ENCODE measurements at places on chromosomes 7 and 10.

- no peak for DNase-seq
Observed at GRCh38 chr10:34292675-34293074, 522.4 kb downstream of the PARD3 start.

DNA sequence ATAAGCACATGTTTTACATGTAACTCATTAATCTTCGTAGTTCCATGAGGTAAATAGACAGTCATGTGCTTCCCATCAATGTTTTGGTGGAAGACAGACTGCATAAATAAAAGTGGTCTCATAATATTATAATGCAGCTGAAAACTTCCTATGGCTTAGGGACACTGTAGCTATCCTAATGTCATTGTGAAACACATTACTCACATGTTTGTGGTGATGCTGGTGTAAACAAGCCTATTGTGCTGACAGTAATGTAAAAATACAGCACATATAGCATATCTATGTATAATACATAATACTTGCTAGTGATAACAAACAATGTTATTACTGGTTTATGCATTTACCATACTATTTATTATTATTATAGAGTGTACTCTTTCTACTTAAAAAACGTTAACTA is 37.2 kb upstream of the PLXDC2 start:
- DNase-seq = no peak

GRCh38 chr7:112143582-112143981 is 62.6 kb downstream of the DOCK4 start:
- DNase-seq = no peak

- DNase-seq = no peak
Observed at GRCh38 chr10:7789390-7789789, 1.4 kb downstream of the ATP5F1C start.

GRCh38 chr7:72097226-72097625 is 314.9 kb downstream of the CALN1 start:
- no peak for DNase-seq

GRCh38 chr7:36613031-36613614 is 111.2 kb downstream of the AOAH start:
- DNase-seq = no peak

DNA sequence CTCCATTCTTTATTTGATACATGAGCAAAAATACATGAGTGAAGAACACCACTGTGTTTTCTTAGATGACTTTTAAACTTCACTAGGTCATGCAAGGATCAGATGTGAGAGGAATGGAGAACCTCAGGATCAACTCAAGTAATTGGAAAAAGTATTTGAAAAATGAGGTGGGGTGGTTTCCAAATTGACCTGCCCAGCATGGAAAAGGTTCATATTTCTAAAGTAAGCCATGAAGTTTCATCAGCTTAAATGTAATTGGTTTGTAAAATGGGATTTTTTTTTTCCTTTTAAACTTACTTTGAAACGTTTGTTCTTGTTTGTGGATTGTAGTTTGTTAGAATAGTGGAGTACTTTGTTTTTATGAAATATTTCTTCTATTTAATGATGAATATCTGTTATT is 134.8 kb downstream of the MLLT10 start:
- DNase-seq = no peak

DNA sequence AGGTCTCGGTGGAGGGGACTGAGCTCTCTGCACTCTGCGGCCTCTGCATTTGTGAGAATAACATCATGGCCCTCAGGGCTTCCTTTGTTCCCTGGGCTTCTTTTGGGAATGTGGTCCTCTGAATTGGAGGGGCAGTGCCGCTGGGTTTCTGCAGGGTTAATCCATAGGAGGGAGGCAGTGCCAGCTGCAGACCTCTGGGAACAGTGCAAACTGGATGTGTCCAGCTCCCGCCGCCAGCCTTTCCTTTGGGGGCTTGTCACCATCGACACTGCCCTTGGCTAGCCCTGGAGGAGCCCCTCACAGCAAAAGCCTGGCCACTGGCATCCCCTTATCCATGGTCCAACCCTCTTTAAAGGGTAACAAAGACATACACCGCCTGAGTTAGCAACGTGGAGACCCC is 174.0 kb downstream of the WDR37 start:
- DNase-seq = no peak

DNA sequence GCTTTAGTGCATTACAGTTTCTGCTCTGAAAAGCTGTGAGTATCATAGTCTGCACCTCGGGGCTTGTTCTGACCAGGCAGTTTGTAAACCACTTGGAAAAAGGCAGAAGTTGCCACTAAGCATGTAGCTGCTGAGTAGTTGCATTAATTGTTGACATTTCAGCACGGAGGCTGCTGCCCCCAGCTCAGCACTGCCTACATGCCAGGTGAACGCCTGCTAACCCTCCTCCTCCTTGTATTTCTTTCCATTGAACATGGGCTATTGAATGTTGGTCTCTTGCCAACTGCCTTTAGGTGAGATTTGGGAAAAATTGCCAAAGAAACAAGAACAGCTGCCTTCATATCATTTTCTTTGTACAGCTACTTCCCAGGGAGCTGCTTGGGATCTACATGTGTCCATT is 164.2 kb downstream of the RAPGEF5 start:
- DNase-seq = no peak

- DNase-seq = no peak
Observed at GRCh38 chr7:84705079-84705478, 481.8 kb downstream of the SEMA3D start.

DNA sequence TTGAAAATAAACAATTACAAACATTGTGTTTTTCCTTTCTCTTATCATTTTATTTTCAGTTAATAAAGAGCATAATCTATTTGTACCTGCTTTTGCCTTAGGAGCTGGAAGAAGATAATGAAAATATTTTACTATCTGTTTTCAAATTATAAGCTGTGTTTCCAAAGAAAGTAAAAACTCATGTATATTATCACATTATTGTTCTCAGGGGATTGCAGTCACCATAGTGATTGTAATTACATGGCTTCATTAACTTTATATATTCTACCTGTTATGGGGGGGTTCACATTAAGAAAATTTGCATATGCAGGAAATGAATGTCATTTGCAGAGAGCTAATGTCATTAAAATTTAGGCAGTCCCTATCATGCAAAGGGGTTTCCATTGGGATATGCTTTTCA is 542.3 kb downstream of the NXPH1 start:
- DNase-seq = no peak

DNA sequence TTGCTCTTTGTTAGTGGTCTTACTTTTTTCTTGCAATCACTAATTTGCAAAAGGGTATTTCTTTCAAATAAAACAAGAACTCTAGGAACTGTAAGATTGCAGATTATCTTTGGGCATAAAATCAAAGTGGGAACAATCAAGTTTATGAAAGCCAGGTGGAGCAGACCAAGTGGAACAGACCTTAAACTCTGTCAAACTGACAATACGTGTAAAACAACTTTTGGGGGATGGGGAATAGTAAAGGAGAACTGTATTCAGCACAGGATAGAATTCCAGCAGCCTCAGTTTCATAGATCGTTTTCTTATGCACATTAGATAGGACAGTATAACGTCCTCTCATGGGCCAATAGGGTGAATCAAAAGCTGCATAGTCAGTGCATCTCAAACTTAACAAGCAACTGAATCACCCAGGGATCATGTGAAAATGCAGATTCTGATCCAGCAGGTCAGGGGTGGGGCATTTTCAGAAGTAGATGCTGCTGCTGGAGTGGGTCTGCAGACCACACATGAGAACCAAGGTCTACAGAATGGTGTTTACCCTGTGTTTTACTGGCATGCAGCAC is 120.7 kb downstream of the PIP4K2A start:
- peak; percentile 35 for DNase-seq

DNA sequence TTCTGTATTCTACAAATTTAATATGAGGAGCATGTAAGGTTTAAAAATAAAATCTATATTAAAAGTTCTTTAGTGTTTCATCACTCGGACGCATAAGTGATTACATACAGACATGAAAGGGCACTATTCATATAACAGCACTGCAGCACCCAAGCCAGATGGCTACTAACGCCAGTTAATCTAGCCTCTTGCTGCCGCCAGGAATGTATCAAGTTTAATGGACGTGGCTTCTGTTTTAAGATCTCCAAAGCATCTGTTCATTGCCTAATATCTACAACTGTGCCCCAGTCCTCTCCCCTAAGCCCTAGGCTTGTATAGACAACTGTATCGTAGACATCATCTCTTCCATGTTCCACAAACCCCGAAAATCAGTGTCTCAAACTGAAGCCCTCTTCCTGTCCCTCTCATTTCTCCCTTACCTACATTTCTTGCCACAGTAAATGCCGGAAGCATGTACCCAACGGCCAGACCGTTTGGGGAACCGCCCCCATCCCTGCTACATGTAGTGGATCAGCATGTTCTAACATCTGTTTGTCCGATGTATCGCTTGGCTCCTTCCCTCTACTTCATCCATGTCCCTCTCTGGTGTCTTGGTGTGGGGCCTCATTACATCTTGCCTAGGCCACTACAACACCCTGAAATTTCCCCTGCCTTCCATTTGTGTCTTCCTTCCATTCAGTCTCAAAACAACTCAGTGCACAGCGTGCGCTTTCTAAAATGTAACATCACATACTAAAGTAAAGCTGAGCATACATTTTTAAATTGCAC is 147.5 kb upstream of the RSU1 start:
- no peak for DNase-seq

- DNase-seq = no peak
Observed at GRCh38 chr10:44404741-44405437, 20.0 kb upstream of the CXCL12 start.

GRCh38 chr7:117411539-117411938 is 15.8 kb downstream of the ASZ1 start:
- DNase-seq = no peak

GRCh38 chr10:27661514-27662286 is 83.9 kb downstream of the MKX start:
- DNase-seq = no peak

DNA sequence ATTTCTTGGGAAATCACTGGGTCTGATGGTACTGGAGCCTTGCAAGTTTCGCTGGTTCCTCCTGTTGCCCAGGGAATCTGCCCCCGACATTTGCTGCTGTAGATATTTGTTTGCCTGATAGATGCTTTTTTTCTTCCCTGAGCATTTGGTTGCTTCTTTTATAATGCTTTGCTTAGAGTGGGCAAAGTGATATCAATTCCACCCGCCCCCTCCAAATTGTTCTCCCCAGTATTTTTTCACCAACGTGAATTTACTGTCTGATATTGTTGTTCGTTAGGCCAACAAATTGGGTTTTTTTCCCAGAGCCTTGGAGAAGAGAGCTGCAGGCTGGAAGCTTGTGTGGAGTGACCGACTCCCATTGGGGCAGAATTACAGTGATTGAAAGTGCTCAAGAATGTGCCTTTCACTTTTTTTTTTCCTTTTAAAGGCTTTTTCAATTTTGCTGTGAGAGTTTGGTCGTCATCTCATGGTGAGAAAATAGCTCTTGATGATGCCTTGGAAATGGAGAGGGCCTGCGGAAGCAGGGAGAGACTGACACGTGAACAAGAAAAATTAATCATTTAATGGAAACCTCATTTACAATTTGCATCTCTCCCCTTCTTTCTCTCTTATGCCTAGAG is 2.5 kb downstream of the GRK5 start:
- DNase-seq = no peak

- DNase-seq = no peak
Observed at GRCh38 chr10:46264737-46265368, 21.9 kb upstream of the ANTXRL start.

DNA sequence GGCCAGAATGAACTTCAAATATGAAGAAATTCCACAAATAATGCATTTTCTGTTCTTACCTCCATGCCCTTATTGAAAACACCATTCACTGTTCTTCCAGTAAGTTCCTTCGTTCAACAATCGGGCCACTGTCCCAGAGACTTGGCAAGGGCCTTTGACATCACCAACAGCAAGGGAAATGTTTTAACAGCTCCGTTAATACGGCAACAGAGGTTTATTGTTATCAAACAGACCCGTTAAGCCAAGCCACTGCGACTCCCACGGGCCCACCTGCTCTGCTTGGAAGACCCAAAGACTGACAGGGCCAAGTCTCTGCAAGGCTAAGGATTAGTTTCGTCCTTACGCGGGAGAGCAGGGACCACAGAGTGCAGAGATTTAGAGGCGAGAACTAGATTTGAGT is 43.4 kb upstream of the LYZL1 start:
- no peak for DNase-seq

DNA sequence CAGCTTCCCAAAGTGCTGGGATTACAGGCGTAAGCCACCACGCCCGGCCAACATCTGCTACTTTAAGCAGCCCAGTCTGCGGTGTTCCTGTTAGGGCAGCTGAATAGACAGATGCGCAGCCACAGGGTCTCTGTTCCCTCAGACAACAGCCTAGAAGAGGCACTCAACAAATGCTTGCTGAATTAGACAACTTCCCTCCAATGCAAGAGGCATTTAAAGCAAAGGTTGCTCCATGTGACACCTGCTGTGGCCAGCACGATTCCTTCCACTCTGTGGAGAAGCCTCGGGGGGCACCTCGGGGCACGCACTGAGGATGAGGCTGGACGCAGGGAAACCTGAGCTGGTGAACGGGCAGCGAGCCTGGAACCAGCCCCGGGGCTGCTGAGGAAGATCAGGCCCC is 237.8 kb downstream of the MAD1L1 start:
- DNase-seq = no peak

- DNase-seq = no peak
Observed at GRCh38 chr10:49651917-49652316, 27.5 kb upstream of the C10orf53 start.

DNA sequence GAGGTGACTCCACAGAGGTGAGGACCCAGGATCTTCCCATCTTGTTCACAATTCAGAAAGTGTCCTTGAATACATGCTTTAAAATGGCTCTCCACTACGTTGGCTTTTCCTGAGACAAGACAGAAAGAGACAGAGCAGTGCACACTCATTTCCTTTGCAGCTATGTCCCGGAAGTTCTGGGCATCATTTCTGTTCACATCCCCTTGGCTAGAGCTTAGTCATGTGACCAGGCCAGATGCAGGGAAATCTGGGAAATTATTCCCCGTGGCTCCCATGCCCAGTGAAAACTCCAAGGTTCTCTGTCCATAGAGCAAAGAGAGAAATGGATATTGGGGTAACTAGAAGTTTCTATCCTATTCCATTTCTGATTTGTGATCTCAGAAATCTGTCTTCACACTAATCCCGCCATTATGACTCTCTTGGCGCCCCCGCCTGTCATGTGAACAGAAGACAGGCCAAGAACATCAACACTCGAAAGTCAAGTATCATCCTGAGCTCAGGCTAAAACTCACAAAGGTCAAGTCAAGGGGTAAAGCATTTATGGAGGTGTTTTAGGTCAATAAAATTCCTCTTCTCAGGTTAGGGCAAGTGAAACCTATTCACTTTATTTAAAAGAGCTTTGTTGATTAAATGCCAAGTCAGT is 251.4 kb upstream of the HABP2 start:
- no peak for DNase-seq

- no peak for DNase-seq
Observed at GRCh38 chr10:71679425-71679824, 40.2 kb downstream of the C10orf105 start.

Data from H1 (cell line).